ENCODE measurements at places on chromosomes 5 and 9. TPM values are rescaled to one million over a fixed set of nuclear protein-coding genes. Genes with fewer than 3 reads are reported as not detected.
A peak's percentile ranks its signal among the peaks of the same experiment; 100 is the strongest.

DNA sequence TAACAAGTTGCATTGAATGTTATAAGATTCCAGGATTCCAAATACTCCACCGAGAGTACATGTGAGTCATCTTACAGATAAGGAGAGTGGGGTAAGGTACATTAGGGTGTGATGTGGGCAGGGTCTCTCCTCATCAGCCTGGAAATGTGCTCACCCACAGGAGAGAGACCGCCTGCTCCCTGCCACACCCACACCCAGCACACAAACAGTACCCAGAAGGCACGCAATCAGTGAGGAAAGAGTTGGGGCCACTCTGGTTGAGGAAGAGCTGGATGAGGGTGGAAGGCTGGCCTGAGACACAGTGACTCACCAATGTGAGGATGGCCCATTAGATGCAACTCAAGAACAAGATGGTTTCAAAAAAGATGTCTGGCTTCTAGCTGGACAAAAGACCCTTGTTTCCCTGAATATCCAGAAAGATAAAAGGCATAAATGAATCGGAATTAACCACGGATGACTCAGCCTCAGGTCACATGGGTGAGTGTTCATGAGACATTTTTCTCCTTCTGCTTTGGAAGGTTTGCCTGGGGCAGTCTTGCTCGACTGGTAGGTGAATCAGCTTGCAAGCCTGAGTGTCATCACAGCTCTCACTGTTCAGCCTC, 51.1 kb upstream of the LHFPL2 start:
- DNase-seq, result peak; percentile 81

- no peak for DNase-seq
These were observed 10.6 kb downstream of the CDH12 start for GRCh38 chr5:22842574-22842973.

DNA sequence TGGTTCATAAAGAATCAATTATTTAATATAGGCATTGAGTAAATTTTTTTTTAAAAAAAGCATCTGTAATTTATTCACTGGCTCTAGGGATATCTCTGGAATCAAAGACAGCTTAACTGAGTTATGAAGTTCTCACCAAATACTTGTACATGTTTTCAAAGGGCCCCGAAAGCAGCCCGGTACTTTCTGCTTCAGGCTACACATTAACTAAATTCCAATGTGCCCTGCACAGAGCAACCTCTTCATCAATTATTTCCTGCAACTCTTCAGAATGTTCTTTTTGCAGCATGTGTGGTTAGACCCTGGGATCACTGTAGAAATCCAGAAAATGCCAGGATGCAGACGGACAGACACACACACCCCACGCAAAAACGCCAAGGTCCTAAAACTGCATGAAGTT, 209.0 kb downstream of the EFNA5 start:
- DNase-seq, result no peak

DNA sequence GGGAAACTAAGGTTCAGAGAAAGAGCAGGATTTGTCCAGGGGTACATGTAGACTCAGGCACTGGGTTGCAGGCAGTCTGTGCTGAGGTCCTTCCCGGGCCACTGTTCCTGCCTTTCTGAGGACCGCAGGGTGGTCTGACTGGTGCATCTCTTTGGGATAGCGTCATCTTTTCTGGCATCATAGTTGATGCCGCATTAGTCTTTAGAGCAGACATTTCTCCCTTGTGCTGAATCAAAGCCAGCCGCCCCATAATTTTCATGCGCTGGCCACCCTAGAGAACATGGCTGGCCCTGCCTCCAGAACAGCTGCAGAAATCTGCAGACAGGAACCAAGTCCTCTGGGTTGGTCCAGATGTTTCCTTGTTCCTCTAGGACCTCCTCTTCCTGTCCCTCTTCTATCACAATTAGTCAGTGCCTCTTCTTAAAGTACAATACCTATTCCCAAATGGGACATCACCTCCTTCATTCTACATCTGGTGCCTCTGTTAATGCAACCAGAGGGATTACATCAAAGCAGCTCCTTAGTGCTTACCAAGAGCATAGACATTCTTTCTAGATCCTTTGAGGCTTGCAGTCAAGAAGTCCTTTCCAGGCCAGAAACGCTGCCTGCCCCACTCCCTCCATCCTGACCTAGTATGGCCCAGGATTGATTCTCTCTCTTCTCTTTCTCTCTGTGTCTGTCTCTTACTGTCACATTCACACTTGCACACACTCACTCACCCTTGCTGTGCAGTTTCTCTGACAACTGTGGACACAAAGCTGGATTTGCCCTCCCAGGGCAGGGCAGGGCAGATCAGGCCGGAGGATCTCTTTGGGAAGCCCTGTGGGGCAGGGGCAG, 42.0 kb upstream of the ORM1 start:
- peak; percentile 53 for DNase-seq

DNA sequence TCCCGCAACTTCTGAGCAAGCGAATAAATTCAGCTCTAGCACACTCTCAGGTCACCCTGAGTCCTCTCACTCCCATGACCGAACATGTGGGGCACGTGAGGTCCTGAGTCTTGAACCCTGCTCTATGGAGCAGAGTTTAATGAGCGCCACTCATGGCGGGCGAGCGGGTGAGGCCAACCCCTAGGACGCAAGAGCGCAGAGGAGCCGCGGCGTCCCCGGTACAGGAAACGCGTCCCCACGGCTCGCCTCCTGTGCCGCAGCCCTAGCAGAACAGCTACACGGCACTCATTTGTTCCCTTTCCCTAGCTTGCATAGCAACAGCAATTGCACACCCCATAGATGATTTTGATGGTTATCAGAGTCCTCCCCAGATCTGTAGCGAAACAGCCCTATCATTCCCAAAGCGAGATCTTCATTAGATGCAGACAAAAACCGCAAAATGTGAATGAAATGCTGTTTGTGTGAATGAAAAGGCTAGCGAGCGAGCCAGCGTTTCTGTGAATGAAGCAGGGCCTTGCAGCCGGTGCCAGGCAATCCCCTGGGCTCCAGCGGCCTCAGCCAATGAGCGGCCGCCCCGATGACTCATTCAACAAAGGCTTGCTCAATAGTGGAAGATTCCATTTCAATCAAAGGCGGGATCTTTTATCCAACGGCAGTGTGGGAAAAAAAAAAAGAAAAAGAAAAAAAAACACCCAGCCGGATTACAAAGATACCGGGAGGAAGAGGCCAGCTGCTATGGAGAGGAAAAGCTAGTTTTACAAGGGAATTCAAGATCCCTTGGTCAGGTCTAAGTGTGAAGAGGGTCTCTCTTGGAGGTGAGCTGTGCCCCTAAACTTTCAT, 1.5 kb upstream of the SHC3 start:
- peak; percentile 96 for DNase-seq

- DNase-seq, result no peak
These were observed 191.0 kb downstream of the NTRK2 start for GRCh38 chr9:84860249-84861115.

DNA sequence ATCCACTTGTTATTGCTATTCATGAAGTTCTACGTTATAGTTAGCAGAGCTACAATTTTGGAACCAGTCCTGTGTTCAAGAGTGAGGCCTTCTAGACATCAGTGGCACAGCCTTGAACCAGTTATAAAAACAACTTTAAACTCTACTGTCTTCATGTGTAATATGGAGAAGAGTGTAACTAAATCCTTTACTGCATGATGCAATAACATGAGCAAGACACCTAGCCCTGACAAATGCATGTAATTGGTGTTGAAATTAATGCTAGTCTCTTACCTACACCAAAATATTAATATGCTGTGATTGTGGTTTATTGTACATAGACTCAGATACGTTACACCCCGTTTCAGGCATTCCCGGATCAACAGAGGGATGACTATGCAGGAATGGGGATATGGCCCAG, 654.6 kb downstream of the IRX1 start:
- DNase-seq, result no peak

DNA sequence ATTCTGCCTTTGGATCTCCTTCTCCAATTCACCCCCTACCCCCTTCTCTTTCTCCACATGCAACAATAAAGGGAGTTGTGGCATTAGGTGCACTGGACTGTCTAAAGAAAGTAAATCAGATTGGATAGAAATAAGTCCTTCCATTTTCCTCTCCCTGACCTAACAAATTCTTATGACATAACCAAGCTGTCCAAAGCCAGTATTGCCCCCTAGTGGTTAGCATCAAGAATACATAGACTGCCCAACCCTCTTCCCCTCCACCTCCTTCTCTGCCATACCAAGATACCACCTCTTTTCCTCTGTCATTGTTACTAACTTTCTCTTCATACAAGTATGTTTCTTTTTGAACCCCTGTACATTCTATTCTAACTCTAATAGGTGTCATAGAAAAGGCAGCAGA, 45.7 kb downstream of the PPARGC1B start:
- DNase-seq, result no peak

GRCh38 chr5:179876610-179876952, 18.0 kb upstream of the MRNIP start:
- DNase-seq, result no peak

DNA sequence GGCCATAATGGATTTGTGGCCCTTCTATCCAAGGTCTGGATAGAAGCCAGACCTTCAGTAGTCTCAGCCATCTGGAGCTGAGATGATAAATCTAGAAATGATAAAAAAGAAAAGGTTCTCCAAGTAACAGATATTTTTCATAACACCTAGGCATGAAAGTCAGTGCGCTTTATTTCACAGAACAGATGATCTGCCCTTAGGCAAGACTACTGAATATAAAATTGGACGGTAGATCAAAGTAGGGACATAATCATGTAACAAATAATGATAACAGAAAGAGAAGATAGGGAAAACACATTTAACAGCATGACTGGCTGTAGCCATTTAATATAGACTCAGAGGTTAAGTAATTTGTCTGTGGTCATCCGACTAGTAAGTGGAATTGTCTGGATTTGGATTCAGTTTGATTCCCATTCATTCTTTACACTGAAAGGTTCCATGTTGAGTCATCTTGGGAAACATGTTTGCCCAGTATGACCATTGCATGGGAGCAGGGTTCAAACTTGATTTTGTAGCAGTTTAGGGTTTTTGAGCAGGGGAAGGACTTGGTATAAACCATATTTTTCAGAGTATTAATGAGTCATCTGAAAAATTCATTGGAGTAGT, 4.1 kb upstream of the CAVIN4 start:
- DNase-seq, result no peak

- no peak for DNase-seq
These were observed 19.9 kb downstream of the PTGES2 start for GRCh38 chr9:128107468-128108268.

DNA sequence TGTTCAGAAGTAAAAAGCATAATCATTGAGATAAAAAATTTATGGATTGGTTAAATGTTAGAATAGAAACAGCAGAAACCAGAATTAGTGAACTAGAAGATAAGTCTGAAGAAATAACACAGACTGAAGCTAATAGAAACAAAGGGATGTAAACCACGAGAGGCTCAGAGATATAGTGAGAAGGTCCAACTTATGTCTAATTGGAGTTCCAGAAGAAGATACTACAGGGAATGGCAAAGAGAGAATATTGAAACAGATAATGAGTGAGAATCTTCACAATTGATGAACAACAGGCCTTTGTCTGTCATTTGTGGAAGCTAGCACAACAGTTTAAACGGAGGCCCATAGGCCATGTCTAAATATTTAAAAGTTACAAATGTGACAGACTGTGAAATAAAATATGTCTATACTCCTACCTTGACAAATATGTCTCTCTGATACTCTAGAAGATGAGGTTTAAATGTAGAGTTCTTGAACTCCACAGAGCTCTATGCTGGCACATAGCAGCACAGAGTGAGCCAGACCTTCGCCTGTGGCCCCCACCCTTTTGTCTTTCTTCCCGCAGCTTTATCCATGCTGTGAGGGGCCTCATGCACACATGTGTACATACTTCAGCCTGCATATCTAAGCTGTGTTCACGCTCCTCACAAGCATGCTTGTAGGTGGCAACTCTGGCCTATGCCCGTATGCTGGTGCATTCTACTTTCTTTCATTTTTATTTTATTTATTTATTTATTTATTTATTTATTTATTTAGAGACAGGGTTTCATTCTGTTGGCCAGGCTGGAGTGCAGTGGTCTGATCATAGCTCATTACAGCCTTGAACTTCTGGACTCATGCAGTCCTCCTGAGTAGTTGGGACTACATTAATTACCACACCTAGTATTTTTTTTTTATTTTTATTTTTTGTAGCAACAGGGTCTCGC, 45.0 kb upstream of the ABL1 start:
- DNase-seq, result no peak

GRCh38 chr9:32136700-32137339, 247.6 kb upstream of the ACO1 start:
- DNase-seq, result peak; percentile 71

DNA sequence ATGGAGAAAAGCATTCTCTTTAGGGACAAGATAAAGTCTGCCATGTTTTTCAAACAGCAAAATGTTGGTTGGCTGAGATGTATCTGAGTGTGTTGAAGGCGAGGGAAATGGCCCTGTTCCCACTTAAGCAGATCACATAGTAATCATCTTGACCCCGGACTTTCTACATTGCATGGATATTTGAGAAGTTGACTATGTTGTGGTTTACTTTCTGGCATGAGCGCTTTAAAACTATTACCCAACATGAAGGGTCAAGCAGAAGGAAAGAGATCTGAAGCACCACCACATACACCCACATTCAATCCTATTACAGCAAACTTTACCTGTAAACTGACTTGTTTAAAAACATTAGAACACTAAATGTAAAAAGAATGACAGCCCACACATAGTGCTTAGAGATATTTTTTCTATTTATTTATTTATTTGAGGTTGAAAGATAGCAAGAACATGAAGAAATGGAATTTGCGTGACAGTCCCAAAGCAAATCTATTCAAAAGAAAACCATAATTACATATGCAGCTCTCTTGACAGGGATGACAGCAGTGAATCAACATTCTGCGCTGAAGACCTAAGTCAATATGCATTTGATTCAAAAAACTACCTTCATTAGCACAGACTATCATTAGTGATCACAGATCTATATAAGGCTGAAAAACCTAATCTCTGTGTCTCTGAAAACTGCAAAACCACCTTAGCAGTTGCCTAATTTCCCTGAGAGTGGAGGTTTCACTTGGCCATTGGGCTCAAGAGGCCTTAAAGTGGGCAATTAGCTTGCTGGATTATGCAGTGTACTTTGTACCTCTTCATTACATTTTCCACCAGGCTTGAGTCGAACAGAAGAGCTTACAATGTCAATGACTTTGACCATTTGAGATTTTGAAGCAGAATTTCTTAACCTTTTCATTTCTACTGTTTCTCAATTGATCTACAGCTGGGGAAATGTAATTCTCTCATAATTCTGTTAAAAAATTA, 195.0 kb downstream of the PDE4D start:
- DNase-seq, result no peak

- no peak for DNase-seq
These were observed 78.9 kb downstream of the APBA1 start for GRCh38 chr9:69593301-69593700.

Gene TTC23L
- 0.74 TPM for total RNA-seq

Gene LCN1
- not detected for total RNA-seq

Gene SH3RF2
- total RNA-seq, result 2.1 TPM

Gene TMCO6
- 11.2 TPM for total RNA-seq

Gene GRXCR2
- not detected for total RNA-seq

All from posterior vena cava (tissue), 2 donors.